ENCODE measurements at places on chromosomes 2 and 18.

DNA sequence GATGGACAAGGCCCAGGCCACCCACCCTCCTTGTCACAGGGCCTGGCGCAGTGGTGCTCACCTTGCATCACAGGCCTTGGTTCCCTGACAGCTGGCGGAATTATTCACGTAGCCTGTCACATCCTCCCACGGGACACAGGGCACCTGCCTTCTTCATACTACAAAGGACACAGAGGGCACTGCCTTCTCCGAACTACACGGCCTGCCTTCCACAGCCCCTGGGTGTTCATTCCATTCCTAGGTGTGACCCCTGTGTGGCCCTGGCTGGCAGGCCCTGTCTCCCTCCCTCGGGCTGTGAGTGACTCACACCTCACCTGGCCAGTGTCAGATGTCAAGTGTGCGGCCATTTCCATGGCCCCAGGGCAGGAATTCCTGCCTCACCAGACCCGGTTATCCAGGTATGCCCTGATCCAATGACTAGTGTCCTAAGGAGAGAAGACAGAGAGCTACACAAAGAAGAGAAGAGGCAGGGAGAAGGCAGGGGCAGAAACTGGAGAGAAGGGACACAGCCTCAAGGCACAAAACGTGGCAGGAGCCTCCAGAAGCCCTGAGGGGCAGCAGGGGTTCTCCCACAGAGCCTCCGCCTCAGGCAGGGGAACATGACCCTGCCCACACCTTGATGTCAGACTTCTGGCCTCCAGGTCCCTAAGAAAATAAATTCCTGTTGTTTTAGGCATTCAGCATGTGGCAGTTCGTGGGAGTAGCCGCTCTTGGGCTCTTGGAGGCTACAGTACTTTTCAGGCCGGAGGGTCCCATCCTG, 43.4 kb downstream of the MBP start:
- no peak for DNase-seq

GRCh38 chr2:33268246-33268831, 208.1 kb upstream of the RASGRP3 start:
- DNase-seq: no peak

GRCh38 chr2:86308984-86309695, 28.3 kb downstream of the REEP1 start:
- DNase-seq: no peak

DNA sequence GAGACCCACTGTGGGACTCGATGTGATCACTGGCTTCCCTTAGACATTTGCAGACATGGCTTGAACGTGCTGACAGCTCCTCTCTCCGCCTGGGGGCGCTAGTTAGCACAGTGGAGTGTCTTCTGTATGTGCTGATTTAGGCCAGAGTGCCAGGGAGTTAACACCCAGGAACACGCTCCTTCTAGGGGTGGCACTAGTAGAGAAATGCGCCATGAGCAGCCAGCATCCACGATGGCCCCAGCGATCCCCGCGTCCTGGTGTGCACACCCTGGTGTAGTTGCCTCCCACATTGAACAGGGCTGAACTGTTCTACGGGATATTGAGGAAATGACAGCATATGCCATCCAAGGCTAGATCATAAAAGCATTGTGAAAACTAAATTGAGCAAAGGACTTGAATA, 11.4 kb upstream of the NMUR1 start:
- DNase-seq: no peak

DNA sequence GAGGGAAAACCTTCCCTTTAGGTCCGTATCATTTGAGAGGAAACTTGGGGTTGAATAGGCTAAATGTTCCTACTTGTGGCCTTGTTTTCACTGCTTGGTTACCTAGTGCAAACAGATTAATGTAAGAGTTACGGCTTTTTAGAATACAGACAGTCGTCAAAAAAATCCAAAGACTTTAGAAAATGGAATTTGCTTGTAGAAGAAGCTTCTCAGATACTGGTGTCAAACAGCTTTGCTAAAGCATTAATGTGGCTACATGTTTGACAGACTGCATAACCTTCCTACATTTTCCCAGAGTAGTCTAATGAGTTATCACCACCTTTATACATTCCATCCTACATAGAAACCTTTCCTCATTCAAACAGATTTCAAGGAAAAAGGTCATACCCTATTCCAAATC, 114.6 kb downstream of the FMNL2 start:
- no peak for DNase-seq

- no peak for DNase-seq
These were observed 361.0 kb upstream of the NT5C1B start for GRCh38 chr2:18950361-18950851.

GRCh38 chr2:223548194-223548593, 54.0 kb downstream of the SCG2 start:
- no peak for DNase-seq

DNA sequence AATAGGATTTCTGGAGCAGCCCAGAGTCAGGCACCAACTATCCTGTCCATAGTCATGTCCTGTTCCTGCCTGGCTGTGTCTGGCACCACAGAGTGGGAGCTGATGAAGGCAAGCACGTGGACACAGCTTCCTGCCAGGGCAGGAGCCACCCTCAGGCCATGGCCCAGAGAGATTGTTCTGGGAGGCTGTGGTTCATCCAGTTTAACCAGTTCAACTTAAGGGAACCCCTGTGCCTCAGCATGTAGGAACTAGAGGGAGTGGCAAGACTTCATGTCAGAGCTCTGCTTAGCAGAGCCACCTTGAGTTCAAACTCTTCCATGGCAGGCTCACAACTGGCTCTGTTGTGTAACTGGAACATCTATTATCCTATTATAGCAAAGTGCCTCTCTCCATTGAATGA, 73.2 kb upstream of the NCKAP5 start:
- DNase-seq: no peak

GRCh38 chr2:139122711-139123158, 342.5 kb upstream of the NXPH2 start:
- DNase-seq: no peak

GRCh38 chr2:217242947-217243346, 383.1 kb upstream of the TNP1 start:
- DNase-seq: no peak

- no peak for DNase-seq
These were observed 628 bp downstream of the OTOS start for GRCh38 chr2:240139666-240140393.

- DNase-seq: no peak
These were observed 14.5 kb downstream of the CERS6 start for GRCh38 chr2:168470320-168471162.

DNA sequence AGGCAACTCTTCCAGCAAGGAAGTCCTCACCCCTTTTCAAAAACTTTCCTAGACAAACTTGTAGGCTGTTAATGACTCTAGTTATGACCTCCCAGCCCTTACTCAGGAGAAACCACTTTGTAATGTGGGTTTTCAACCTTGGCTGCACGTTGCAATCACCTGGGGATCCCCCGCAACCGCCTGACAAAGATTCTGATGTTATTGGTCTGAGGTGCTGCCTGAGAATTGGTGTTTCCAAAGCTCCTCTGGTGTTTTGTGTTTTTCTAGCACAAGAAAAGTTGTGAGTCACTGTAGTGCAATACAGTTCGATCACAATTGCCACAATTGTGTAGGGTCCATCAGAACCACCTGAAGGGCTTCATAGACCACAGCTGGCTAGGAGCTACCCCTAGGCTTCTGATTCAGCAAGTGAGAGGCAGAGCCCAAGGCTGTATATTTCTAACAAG, 121.6 kb downstream of the SP100 start:
- DNase-seq: no peak

DNA sequence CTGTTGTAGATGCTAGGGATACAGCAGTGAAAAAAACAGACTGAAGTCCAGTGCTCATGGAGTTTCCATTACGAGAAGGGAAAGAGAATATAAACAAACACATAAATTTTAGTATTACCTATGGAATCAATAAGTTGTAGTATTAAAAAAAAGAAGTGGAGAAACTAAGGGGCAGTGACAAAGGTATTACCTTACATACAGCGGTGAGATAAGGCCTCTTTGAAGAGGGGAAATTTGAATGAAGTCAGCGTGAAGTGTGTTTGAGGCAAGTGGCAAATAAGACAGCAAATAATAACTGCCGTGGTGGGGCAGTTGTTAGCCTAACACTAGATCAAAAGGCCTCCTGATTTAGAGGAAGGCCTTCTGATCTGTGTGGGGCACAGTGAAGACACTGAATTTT, 57.9 kb downstream of the TLK1 start:
- DNase-seq: peak; percentile 79

DNA sequence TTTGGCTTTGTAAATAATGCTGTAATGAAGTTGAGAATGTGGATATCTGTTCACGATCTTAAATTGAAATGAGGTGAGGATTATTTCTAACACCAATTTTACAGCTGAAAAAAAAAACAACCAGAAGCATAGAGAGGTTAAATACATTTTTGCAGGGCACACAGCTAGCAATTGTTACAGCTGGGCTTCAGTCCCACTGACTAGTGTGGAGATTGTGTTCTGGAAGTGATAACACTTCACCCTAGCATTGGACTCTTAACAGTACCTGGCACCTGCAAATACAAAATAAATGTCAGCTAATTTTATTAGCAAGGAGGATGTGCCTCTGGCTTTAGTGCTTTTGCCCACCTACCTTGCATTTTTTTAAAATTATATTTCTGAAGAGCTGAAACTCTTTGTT, 28.8 kb downstream of the CAVIN2 start:
- no peak for DNase-seq

DNA sequence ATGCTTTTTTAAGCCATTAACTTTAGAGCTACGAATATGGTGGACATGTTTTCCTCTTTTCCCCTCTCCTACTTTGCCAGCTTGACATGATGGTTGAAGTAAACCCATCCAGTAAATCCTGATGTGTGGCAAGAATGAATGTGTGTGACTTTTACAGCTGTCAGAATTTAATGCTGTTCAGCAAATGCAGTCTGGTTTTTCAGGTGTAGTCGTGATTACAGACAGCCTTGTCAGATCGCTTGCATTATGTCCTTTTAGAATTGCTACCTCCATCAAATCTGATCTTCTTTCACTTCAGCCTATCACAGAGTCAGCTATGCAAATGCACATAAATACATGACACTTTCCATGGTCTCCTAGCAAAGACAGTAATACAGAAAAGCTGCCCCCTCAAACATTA, 278.5 kb downstream of the FBXO15 start:
- DNase-seq: no peak

GRCh38 chr2:216692636-216693413, 2.5 kb downstream of the IGFBP5 start:
- peak; percentile 86 for DNase-seq

GRCh38 chr2:195575016-195575415, 82.0 kb upstream of the SLC39A10 start:
- no peak for DNase-seq

GRCh38 chr2:216765761-216766262, 70.5 kb upstream of the IGFBP5 start:
- peak; percentile 97 for DNase-seq

DNA sequence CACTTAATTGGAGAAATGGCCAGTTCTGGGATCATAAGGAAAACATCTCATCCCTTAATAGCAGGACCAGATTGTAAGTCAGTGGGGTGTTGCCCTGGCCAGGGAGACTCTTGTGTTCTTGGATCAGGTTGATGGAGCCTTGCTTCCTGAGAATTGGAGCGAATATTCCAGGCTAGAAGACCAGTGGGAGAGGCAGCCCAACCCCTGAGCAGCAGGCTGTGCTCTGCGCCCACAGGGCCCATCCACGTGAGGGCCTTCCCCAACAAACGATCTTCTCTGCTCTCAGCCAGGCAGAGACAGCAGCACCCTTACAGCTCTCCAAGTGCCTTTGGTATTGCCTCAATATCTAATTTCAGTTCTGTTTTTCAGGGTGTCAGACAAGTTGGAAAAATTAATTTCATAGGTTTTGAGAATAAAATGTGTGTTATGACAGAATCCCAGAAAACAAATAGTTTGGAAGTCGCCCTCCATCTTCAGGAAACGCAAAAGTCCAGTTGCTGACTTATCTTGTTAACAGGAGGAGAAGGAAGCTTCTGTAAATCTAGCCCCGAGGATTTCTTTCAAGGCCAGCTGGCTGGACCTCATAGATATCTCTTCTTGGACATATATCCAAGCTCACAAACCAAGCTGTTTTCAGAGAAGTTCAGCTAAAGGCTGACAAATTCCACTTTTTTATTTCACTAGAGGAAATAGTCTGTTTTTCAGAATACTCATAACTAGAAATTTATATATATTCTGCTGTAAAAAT, 105.5 kb downstream of the COPS8 start:
- no peak for DNase-seq

DNA sequence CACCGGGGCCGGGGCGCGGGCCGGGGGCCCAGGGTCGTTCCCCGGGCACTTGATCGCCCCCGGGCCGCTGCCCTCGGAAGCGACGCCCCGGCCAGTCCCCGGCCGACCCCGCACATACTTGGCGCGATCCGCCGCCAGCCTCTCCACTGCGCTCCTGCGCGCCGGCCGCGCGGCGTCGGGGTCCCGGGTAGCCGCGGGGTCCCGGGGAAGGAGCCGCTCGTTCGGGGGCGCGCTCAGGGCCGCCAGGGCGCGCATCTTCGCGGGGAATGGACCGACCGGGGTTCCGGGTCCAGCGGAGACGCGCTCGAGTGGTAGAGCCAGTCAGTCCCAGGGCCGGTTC, 204 bp downstream of the FAM110C start:
- no peak for DNase-seq

GRCh38 chr2:142504754-142505153, 372.7 kb upstream of the KYNU start:
- no peak for DNase-seq

- DNase-seq: no peak
These were observed 44.7 kb downstream of the POMC start for GRCh38 chr2:25123682-25124081.

DNA sequence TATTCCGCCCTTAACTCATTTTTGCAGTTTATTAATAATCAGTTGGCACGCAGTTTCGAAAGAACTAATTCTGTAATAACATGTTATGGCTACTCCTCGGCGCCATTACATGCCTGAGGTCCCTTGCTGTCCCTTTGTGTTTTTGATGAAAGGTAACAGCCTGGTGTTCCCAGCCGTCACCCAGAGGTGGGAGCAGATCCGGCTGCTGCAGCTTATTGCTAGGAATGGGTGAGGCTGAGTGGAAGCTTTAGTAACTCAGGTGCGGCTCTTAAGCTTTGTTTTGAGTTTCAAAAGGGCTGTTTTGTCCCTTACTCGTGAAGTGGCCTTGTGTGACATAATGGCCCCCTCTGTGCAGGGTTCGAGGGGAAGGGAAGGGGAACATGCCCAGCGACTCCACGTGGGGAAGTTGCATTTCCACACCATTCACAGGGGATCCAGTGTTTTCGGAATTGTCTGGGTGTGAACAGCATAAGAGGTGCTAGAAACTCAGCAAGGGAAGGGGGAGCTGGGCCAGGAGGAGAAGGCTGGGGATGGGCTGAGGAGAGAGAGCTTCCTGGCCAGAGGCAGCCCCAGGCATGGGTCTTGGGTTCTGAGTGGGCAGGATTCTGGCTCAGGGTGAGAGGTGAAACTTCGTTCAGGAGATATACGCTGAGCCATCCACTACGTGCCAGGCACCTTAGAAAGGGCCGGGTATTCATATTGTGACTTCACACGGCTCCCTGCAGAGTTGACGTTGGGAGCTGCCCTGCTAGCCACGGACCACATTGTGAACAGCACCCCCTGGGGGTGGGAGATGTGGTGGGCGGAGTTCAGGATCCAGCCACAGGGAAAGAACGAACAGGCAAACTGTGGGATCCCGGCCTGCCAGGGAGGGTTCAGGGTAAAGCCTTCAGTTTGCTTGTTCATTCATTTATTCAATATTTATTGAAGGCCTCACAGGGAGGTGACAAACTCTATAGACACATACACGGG, 84.4 kb downstream of the TGOLN2 start:
- no peak for DNase-seq
